ENCODE measurements at places on chromosomes 12 and 14.

DNA sequence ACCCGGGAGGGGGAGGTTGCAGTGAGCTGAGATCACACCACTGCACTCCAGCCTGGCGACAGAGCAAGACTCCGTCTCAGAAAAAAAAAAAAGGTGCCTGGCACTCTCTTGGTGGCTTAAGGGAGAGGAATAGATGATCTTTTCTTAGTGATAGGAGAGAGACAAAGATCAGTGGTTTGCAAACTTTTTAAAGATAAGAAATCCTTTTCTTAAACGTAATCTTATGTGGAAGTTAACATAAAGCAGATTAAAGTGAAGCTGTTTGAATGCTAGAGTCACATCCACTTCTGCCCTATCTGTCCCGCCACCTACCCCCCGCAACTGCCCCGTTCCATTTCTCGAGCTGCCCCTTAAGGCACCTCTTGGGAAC is 6.3 kb upstream of the NINJ2 start:
- DNase-seq: no peak

DNA sequence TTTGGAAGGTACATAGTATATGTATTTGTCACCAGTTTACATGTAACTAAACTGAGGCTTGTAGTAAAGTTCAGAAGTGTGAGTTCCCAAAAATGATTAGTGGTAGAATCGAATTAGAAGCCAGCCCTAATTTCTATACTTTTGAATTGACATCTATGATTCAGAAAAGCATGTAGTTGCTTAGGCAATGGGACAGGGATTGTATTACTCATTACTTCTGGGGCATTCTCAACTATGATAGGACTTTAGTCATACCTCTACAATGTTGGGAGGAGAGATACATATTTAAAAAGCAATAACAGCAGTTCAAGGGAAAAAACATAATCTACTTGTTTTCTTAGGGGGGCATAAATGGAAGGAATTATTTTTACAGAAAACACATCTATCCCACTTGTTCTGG is 277.9 kb upstream of the E2F7 start:
- DNase-seq: no peak

- DNase-seq: no peak
Observed at GRCh38 chr12:68919581-68920239, 13.3 kb downstream of the CPM start.

DNA sequence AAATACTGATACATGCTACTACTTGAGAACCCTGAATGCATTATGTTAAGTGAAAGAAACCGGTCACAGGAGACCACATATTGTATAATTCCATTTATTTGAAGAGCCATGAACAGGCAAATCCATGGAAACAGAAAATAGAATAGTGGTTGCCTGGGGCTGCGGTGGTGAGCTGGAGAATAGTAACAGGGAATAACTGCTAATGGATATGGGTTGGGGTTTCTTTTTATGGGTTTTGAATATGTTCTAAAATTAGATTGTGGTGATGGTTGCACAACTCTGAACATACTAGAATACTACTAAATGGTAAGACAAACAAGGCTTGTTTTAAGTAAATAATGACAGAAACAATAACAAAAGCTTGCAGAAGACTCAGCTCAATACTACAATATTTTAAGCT is 293.0 kb downstream of the BTG1 start:
- no peak for DNase-seq

GRCh38 chr12:29537298-29537697 is 39.8 kb upstream of the OVCH1 start:
- DNase-seq: no peak

DNA sequence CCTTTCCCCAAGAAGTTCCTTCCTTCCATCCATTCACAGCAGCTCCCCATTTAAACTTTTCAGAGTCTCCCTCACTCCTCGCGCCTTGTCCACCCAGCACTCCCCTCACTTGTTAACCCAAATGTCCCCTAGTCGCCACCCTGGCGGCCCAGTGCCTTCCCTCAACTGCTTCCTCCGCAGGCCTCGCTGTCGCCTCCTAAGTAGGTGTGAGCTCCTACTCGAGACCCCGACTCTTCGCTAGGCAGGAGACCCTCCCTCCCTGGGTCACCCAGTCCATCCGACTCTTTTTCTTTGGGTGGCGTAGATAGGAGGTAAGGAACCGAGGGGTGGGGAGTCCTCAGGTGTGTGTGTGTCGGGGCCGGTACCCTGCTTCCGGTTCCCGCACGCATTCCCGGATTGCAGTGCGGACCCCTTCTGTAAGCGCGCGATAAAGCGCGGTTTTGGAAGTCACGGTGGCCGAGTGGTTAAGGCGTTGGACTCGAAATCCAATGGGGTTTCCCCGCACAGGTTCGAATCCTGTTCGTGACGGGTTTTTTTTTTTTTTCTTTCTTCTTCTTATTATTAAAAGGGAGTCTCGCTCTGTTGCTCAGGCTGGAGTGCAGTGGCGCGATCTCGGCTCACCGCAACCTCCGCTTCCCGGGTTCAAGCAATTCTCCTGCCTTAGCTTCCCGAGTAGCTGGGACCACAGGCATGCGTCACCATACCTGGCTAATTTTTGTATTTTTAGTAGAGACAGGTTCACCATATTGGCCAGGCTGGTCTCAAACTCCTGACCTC is 823 bp upstream of the SMARCC2 start:
- peak; percentile 72 for DNase-seq

GRCh38 chr12:45077251-45077650 is 26.4 kb upstream of the DBX2 start:
- DNase-seq: no peak

DNA sequence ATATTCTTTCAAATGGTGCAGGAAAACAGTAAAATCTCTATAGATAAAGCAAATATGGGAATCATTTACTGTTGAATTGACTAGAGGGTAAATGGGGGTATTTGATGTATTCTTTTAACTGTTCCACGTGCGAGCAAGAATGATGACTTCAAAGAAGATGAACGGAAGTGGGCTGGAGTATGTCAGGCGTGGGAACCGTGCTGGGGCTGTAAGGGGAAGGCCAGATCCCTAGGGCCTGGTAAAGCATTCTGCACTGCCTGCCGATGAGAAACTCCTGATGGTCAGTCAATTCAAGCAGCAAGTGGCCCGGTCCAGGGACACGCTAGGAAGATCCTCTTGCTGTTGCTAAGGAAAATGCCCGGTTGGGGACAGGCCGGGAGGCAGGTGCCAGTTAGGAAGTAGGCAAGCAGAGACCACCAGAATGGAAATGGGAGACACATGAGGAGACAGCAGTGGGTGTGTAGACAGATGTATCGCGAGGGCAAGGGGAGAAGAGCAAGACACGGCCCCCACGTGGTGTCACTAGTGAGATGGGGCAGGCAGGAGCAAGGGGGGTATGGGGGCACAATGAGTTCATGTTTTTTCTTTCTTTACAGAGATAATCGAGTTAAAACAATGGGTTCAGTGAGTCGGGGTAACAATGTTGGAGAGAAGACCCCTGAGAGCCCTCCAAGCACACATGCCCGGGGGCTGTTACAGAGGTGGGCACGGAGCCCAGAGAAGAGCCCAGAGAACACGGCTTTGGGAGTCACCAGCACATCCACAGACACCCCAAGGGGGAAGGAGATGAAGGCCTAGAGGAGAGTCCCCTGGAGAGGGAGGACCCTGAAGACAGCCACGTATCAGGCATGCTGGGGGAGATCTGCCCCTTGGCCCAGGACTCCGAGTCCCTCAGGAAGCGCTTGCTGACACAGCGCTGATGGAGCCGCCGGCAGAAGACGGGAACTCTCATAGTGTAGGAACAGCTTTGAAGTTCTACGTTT is 37.2 kb downstream of the FBXO21 start:
- no peak for DNase-seq

- no peak for DNase-seq
Observed at GRCh38 chr12:11895421-11896078, 175.2 kb upstream of the BCL2L14 start.

DNA sequence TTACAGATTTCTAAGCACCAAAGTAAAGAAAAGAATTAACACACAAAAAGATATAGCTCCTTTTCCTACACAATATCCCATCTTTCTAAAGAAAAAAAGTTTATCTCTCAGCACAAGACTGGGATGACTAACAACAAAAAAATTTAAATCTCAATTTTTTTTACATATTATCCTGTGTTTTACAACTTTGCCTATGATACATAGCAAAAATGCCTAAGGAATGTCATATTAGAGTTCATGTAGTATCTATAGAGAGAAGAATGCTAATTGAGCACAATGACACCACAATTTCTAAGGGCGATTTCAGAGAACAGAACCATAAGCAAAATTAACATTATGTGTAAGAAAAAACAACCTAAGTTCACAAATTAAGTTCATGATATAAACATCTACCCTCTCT is 16.3 kb downstream of the C2CD5 start:
- no peak for DNase-seq

DNA sequence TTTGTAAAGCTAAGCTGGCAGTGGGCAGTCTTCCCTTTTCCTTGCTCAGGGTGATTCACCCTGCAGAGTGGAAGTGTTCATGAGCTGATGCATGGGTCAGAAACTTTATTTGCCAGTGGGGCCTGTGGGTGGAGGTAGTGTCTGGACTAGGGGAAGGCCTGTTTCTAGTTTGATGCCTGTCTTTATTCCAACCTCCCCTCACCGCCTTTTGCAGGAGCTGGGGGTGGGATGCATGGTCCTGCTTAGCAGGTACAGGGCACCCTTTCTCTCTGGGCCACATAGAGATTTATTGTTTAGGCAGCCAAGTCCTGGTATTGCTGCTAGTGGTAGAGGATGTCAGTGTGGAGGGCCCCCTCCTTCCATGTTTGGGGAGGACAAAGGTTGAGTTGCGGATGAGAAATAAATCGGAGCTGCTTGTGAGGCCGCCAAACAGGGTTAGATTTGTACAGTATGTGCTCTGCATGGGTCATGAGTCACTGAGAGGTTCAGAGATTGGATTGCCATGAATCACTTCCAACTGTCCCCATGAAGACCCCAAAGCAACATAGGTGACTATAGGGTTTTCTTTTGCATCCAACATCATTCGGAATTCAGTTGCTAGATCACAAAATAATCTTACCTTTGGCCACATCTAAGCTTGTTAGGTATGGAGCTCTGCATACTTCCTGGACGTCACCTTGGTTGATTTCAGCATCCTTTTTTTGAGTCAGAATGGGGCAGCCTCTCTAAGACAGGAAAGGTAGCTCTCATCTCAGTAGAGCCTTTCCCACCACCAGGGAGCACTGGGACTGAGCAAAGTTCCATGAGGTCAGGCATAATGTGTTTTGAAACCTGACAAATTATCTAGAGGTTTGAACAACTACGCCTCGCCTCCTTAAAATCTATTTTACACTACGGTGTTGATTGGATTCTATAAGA is 8.8 kb downstream of the SMOC1 start:
- no peak for DNase-seq

DNA sequence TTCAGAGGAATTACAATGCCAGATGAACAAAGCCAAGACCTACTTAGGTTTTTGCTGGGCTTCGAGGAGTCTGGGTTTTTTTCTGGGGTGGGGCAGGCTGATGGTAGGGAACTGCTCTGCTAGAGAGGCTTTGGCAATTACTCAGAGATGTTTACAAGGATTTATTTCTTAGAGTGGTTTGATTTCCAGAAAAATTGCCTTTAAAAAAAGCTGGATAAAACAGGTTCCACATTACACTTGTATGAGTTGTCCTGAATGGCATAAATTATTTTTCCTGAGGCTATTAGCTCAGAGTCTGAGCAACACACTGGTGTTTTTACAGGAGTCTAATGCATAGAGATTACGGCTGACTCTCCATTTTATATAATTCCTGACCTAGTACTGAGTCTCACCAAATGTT is 118.5 kb upstream of the FRMD6 start:
- no peak for DNase-seq

GRCh38 chr12:65818454-65819382 is 5.6 kb upstream of the HMGA2 start:
- DNase-seq: no peak

GRCh38 chr14:89165189-89166181 is 251.5 kb downstream of the FOXN3 start:
- DNase-seq: no peak

GRCh38 chr12:1305791-1306500 is 288.4 kb downstream of the FBXL14 start:
- no peak for DNase-seq

DNA sequence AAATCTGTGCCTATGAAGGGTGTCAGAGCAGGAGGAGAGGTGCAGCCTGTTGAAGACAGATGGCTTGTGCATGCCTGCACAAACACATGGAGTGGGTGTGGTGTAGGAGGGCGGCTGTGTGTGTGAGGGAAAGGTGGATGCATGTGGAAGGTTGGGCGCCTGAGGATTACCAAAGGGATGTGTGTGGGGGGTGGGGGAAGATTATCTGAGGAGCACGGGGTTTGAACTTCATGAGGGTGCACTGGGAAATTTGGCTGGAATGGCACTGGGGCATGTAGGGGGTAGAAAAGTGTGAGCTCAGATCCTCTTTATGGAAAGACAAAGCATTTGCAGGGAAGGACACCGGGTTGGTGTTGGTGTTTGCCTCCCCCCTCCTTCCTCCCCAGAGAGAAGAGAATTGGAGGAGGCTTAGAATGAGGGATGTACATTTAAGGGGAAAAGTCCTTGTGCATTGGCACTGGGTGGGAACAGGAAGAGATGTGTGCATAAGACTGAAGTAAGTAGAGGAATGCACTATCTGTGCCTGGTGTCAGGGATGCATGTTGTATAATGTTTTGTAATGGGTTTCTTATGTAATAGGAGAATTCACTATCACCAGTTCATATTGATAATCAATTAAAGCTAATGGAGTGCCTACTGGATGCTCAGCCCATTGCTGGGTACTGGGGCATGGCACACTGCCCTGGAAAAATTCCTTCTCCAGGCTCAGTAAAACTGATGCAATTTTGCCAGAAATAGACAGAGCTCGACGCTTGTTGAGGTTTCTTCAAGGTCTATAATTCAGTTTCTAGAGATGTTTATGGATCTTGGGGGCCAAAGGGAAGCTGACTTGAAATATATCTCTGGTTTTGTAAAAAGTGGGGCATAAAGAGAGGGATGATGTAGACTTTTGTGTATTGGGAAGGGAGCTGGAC is 3.0 kb downstream of the NTF3 start:
- no peak for DNase-seq

- no peak for DNase-seq
Observed at GRCh38 chr12:4943938-4944284, 34.2 kb downstream of the KCNA1 start.

DNA sequence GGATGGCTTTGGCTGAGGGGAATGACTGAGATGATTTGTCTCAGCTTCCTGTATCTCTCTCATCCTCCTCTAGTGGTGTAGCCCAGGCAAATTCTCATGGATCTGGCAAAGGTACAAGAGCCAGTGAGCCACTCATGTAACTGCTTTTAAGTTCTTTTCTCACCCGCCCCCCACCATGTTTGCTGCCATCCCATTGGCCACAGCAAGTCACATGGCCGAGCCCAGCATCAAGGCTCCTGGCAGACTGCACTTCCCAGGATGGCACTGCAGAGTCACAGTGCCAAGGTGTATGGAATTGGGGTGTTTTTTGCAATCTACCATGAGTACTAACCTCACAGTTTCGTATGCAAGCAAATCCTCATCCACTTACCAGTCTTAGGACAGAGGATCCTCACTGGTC is 50.9 kb downstream of the CHST11 start:
- no peak for DNase-seq

- DNase-seq: no peak
Observed at GRCh38 chr12:108082485-108082884, 46.6 kb upstream of the WSCD2 start.

GRCh38 chr12:124151583-124151982 is 143.3 kb upstream of the RFLNA start:
- no peak for DNase-seq

- no peak for DNase-seq
Observed at GRCh38 chr12:49331380-49332222, 5.4 kb downstream of the C1QL4 start.

- no peak for DNase-seq
Observed at GRCh38 chr14:74495356-74495755, 1.8 kb downstream of the ISCA2 start.

- no peak for DNase-seq
Observed at GRCh38 chr12:108649669-108650068, 16.0 kb upstream of the SELPLG start.

GRCh38 chr14:34368971-34369647 is 92.9 kb downstream of the SPTSSA start:
- no peak for DNase-seq

Data from activated CD4-positive, alpha-beta T cell treated with anti-CD3 and anti-CD28 coated beads, Interleukin-2, amount 50 U/mL, for 4 hours (primary cell).